ENCODE measurements at places on chromosomes 1 and 21.

- DNase-seq = no peak
Observed at GRCh38 chr1:230424391-230425251, 1.5 kb downstream of the PGBD5 start.

DNA sequence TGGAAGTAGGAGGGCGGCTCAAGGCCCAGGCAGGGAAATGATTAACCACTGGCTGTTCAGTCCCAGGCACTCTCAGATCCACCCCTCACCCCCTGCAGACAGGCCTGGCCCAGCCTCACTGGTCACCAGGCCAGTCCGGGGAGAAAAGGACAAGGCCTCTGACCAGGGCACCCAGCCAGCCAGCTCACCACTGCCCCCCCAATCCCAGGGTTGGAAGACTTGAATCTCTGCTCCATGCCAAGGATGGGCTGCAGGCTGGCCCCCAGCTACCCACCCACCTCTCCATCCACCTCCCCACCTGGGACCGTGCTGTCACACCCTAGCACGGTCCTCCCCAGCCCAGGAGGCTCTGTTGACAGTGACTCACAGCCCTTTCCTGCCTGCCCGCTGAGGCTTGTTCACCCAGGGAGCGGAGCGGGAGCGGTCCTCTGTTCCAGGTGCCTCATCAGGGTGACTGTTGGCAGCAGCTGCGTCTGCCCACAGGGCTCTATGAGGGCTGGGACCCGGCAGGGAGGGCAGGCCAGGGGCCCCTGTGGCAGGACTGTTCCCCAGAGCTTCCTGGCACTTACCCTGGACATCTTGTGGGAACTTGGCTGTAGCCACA lies 2.2 kb downstream of the LAD1 start:
- peak; percentile 88 for DNase-seq

- DNase-seq = no peak
Observed at GRCh38 chr1:53697721-53698383, 41.1 kb downstream of the GLIS1 start.

- no peak for DNase-seq
Observed at GRCh38 chr1:210828996-210829596, 304.9 kb downstream of the KCNH1 start.

- DNase-seq = no peak
Observed at GRCh38 chr1:72097851-72098570, 184.3 kb downstream of the NEGR1 start.

DNA sequence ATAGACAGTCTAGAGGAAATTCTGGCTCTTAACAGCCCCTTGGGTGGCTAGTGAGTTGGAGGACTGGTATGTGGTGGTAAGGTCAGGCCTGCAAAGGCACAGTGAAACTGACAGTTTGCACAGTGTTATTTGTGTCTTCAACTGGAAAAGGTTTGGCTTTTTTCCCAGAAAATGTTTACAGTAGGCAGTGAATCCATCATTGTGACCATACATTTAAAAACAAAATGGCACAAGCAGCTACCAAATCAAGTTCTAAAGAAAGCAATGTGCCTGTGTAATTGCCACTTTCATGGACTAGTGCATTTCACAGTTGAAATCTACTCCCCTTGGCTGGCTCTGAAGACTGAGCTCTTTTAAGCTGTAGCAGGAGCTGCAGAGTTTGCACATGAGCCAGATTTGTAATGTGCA lies 24.8 kb downstream of the ATPAF1 start:
- peak; percentile 88 for DNase-seq

DNA sequence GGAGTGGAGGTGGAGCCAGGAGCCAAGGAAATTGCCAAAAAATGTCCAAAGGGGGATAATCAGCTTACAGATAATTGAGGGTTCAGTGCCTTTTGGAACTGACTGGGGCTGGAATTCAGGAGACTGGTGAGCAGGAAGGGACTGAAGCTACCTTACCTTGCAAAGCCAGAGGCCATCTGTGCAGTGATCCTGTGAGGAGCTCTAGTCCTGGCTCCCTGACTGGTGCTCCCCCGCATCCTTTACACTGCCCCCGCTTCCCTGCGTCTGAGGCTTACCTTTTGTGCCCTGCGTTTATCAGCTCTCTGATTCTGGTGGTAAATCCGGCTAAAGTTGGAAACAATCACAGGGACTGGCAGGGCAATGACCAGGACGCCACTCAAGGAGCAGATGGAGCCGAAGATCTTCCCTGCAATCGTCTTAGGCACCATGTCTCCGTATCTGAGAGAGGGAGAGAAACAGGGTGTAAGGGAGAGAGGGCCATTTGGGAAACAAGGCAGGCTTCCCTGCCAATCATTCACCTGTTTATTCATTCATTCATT lies 31.0 kb downstream of the DDX20 start:
- no peak for DNase-seq

- no peak for DNase-seq
Observed at GRCh38 chr1:191695865-191696264, 462.4 kb upstream of the RGS18 start.

GRCh38 chr1:208562151-208562960 lies 318.2 kb upstream of the PLXNA2 start:
- DNase-seq = no peak

DNA sequence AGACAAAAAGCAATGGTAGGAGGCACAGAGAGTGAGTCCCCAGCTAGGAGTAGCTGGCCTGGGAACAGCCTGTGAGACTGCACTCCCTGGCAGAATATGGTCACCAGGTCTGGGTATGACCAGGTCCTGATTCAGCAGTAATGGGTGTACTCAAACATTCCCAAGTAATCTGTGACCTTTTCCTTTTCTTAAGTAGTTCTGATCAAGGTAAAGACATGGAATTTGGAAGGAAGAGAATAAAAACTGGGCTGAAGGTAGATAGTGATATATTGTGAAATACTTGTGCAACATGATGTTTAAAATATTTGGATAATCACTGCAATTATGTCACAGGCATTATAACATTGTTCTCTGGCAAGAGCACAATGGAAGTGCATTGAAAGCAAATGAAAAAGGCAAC lies 147.2 kb upstream of the DPYD start:
- DNase-seq = no peak

DNA sequence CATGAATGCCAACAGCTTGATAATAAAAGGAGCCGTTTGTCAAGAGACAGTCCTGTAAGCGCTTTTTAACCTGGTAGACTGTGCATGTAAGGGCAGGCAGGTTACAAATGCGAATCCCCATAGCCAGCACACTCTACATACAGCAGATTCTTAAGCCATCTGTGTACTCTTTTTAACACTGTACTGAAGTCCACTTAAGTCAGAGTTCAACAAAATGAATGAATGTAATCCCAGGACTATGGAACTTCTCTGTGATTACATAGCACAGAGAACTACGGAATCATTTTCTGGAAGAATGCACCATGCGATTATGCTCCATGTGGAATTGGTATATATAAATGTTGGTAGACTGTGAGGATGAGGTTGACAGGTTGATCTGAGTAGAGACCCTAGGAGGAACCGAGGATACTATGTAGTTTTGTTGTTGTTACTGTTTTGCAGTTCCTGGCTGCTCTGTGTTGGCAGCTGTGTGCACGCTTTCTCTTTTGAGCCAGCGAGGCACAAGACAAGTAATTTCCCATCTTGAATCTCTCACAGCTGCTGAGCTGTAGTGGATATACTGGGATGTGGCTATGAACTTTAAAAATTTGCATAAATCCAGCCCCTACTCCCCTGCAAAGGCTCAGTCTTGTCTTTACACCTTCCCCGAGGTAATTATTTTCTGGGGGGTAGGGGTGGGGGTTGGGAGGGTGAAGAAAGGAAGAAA lies 21.9 kb downstream of the LRRC8D start:
- peak; percentile 39 for DNase-seq

- no peak for DNase-seq
Observed at GRCh38 chr1:33848205-33848937, 15.5 kb upstream of the HMGB4 start.

GRCh38 chr1:79501153-79501552 lies 494.6 kb upstream of the ADGRL4 start:
- DNase-seq = no peak

DNA sequence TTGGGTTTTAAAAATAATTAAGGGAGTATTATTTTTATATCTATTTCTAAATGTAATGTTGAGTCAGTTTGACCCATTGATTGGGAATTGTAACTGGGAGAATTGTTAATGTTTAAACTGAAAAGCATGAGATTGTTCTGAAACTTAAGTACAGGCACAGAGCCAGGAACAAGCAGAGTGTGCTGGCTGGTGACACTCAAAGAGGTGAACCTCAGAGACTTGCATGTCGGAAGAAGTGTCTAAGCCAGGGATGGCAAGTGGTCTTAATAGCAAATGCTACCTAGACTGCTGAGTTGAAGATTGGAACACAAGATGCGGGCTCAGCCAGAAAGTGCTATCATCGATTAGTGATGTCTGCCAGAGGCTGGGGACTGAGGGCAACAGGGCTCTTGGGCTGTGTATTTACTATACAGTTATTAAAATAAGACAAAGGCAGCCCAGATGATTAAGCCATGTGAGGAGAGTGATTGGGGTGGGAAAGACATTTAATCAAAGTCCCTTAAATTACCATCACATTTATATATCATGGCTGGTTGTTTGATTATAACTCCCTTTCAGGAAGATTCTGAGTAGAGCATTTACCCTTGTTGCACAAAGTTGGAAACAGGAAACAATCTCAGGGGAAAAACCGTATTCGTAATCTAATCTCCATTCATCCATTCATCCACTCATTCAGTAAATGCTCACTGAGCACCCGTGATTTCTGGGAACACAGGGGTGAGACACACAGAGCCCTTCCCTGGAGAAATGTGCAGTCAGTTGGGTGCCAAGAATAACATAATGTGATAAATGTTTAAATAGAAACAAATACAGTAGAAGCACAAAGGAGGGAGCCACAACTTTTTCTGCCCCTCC lies 42.8 kb downstream of the C8A start:
- no peak for DNase-seq

GRCh38 chr21:38721055-38721454 lies 84.7 kb upstream of the ETS2 start:
- no peak for DNase-seq

GRCh38 chr1:102097451-102097850 lies 100.7 kb upstream of the OLFM3 start:
- DNase-seq = no peak

DNA sequence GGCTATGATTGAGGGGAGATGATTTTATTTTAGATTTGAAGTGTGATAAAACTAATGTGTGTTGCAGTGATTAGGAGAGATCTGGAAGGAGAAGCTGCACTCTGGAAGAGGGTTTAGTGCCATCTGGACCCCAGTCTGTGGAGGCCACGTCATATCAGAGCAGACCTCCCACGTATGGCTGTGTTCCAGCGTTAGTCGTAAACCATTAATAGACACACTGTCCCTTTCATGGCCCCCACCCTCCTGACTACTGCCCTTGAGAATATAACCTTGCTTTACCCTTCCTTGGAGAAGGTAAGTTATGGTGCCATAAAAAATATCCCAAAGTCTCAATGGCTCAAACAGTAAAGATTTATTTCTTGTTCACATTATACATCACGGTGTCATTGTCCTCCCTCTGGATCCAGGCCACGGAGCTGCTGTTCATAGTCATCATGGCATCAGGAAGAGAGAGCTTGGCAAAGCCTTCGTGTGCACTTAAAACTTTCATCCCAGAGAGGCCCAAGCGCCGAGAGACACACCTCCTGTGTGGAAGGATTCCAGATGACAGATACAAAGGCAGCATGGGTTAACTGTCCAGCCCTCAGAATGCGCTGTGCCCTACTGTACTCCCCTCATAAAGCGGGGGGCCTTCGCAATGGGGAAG lies 33.2 kb downstream of the RHOU start:
- no peak for DNase-seq

DNA sequence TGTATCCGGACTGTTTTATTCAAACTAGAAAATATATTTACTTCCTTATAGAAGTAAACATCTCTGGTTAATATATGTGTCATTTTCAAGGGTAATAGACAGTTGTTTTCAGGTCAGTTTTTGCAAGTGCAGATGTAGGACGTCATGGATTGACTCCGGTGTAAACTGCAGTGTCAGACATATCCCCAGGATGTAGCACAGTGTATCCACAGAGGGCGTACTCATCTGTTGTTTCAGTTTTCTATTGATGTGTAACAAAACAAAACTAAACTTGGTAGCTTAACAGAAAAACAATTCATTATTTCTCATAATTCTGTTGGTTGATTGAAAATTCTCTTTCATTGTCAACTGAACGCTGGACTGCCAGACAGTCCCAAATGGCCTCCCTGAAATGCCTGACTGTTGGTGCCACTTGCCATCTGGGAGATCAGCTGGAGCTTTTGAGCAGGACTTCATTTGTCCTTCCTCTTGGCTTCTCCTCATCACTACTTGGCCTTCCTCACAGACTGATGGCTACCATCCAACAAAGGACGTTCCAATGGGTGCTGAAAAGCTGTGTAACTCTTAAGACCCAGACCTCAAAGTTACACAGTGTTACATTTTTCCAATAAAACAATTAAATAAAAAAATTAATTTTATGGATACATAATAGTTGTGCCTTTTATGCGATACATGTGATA lies 181.6 kb downstream of the NCAM2 start:
- no peak for DNase-seq

- no peak for DNase-seq
Observed at GRCh38 chr1:57112148-57112547, 146.3 kb upstream of the C8B start.

GRCh38 chr1:6234502-6235295 lies 1.1 kb downstream of the ICMT start:
- DNase-seq = no peak

DNA sequence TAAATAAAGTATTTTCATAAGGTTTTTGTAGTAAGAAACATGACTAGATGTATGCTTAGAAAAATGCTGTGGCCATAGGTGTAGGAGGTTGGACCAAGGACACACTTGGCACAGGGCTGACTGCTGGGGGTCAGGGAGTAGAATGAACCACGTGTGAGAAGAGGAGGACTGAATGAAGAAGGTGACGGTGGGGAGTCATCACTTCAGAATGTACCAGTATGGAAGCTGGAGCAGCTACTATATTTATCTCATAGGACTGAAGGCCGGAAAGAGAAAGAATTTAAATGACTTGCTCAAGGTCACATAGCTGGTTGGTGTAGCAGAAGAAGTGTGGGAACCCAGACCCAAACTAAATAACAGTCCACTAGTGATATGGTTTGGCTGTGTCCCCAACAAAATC lies 79.8 kb upstream of the HAO2 start:
- no peak for DNase-seq

DNA sequence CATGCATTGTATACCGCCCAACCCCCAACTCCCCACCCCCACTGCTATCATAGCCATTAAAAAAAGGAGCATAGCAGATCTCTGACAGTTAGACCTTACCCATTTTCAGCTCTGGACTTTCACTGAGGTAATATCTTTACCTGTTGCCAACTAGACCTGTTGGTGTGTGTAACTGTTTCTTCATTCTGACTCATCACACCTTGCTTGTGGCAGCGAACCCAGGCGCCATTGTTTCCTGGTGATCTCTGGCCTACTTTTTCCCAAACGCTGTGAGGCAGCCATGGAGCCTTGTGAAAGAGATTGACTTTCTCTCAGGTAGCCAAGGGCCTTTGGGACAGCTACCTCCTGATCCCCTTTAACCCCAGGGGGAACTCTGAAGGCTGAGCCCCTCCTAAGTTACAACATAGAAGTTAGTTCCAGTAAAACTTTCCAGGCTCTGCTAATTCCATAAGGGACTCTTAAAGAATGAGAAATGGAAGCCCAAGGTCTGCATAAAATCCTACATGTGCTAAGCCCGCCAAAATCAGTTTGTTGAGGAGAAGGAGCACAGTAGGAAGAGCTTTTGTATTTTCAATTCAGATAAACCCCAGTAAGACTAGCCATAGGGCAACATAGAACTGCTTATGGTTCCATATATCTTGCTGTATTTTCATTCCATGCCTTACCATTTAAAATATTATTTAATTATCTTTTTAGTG lies 196.1 kb upstream of the CAMK1G start:
- no peak for DNase-seq

Data from ACHN (cell line).